ENCODE measurements at places on chromosomes 12 and 14.

GRCh38 chr14:69048456-69048855, 69.4 kb upstream of the ACTN1 start:
- DNase-seq = no peak

DNA sequence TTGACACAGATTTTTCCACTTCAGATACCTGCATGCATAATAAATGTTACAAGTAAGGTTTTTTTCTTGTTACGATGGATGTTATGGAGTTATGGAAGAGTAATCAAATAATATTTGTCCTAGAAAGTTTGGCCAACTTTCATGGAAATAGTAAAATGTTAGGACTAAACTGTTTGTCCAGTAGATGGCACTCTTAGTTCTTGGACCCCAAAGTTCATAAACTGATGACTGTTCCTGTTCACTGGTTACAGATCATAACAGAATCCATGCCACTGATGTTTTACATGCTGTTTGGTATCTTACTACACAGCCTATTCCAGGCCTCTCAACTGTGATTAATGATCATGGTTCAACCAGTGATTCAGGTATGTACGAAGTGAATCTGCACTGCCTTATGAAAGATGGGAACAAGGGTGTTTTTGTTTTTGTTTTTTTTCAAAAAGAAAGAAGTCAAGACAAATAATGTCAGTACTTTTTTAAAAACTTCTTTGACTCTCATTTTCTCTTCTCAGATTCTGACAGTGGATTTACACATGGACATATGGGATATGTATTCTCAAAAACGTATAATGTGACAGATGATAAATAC, 48.8 kb upstream of the SLCO1C1 start:
- H3K4me1 ChIP-seq = no peaks in the 10 kb centered on the region
- H3K27me3 ChIP-seq = no peaks in the 10 kb centered on the region
- H3K27ac ChIP-seq = no peak overlapping the region
- no peaks in the 10 kb centered on the region for H3K36me3 ChIP-seq

- no peak for DNase-seq
- no peak overlapping the region for H3K4me3 ChIP-seq
- no peaks in the 10 kb centered on the region for H3K27me3 ChIP-seq
Measured at GRCh38 chr12:19070341-19070740, 59.2 kb upstream of the PLEKHA5 start.

GRCh38 chr14:70392676-70393075, 24.2 kb downstream of the SYNJ2BP start:
- peaks cover 18% of the 10 kb centered on the region for H3K4me1 ChIP-seq
- no peak for DNase-seq

- no peak for DNase-seq
- peaks cover 42% of the 10 kb centered on the region for H3K36me3 ChIP-seq
- H3K4me3 ChIP-seq = no peak overlapping the region
- H3K4me1 ChIP-seq = peaks cover 26% of the 10 kb centered on the region
- H3K27me3 ChIP-seq = no peaks in the 10 kb centered on the region
- H3K27ac ChIP-seq = no peak overlapping the region
Measured at GRCh38 chr12:69254046-69254445, 14.7 kb downstream of the CPSF6 start.

GRCh38 chr12:131553096-131553777, 157.7 kb upstream of the SFSWAP start:
- H3K27ac ChIP-seq = peak overlapping the region; percentile 32
- no peaks in the 10 kb centered on the region for H3K36me3 ChIP-seq
- no peak overlapping the region for H3K4me3 ChIP-seq
- peaks cover 32% of the 10 kb centered on the region for H3K4me1 ChIP-seq
- DNase-seq = no peak

DNA sequence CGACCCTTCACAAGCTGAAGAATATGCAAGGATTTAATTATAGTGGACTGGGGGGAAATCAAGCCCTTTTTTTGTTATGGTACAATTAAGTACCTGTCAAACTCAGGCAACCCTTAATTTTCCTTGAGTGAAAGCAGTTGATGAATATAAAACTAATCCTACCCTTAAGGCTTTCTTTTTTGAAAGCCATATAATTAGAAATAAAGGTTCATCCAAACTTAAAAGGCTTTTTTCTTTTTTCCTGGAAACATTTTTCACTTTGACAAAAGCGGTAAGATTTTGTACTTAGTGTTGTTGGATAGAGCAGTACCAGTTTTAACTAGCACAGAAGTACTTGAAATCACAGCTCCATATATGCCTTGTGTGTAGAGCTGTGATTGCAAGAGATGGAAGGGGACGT, 91.9 kb upstream of the MANSC4 start:
- no peak overlapping the region for H3K4me3 ChIP-seq
- no peak for DNase-seq
- peaks cover 13% of the 10 kb centered on the region for H3K36me3 ChIP-seq
- no peaks in the 10 kb centered on the region for H3K4me1 ChIP-seq

- H3K4me1 ChIP-seq = peaks cover 18% of the 10 kb centered on the region
- no peak overlapping the region for H3K27ac ChIP-seq
- H3K4me3 ChIP-seq = no peak overlapping the region
- peaks cover 48% of the 10 kb centered on the region for H3K36me3 ChIP-seq
- DNase-seq = no peak
- no peaks in the 10 kb centered on the region for H3K27me3 ChIP-seq
Measured at GRCh38 chr12:56255671-56256070, 2.5 kb downstream of the ANKRD52 start.

- peaks cover 36% of the 10 kb centered on the region for H3K4me1 ChIP-seq
- H3K27me3 ChIP-seq = no peaks in the 10 kb centered on the region
- H3K27ac ChIP-seq = peak overlapping the region; percentile 99
- peak; percentile 70 for DNase-seq
Measured at GRCh38 chr12:121576851-121577391, 3.9 kb downstream of the KDM2B start.

DNA sequence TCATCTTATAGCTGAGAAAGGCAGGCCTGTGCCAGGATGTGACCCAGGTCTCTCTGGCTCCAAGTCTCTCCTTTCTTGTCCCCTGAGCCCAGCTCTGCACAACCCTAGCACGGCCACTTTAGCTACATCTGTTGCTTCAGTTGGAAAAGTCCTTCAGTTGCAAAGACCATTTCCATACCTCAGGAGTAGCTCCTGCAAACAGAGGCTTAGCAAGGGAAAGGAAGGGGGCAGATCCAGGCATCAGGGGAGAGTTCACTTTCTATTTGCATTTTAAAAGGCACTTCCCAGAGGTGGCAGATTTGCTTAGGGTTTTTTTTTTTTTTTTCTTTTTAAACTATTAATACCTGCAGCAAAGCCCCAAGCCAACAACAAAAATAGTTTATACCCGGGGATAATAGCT, 3.0 kb upstream of the PITPNM2 start:
- H3K27me3 ChIP-seq = peaks cover 26% of the 10 kb centered on the region
- no peak for DNase-seq
- H3K4me1 ChIP-seq = peaks cover 50% of the 10 kb centered on the region

DNA sequence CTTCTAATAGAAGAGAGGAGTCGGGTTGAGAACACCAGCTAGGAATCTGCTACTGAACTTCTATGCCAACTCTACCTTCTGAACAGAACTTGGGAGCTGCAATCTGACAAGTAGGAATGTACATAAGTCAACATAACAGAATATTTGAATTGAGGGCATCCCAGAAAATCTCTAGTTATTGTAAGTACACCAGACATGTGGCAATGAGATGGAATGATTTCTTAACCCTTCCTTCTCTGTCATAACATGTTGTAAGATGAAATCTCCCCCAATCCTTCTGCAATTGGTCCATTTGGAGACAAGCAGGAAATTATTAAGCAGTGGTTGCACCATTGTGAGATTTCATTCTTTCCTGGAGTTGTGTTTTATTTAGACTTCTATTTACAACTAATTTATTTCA, 68.7 kb upstream of the TMPO start:
- no peak for DNase-seq
- no peak overlapping the region for H3K4me3 ChIP-seq
- peaks cover 3% of the 10 kb centered on the region for H3K27me3 ChIP-seq
- no peak overlapping the region for H3K27ac ChIP-seq

- H3K4me1 ChIP-seq = peaks cover 40% of the 10 kb centered on the region
- H3K27me3 ChIP-seq = no peaks in the 10 kb centered on the region
- H3K27ac ChIP-seq = peak overlapping the region; percentile 34
- no peak overlapping the region for H3K4me3 ChIP-seq
- DNase-seq = no peak
Measured at GRCh38 chr12:112111931-112112330, 3.3 kb upstream of the NAA25 start.

DNA sequence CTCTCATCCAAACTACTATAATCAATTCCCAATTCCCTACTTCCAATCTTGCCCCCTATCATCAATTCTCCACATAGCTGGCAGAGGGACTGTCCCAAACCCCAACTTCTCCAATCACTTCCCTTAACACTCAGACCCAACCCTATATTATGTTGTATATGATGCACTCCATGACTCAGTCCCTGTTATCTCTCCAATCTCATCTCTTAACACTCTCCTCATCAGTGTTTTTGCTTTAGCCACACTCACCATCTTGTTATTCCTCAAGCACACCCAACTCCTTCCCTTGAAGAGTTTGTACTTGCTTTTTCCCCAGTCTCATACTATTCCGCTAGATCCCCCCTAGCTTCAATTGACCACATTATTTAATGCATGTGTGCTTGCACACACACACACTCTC, 4.9 kb downstream of the RHOJ start:
- no peak overlapping the region for H3K4me3 ChIP-seq
- H3K27me3 ChIP-seq = no peaks in the 10 kb centered on the region
- peaks cover 7% of the 10 kb centered on the region for H3K4me1 ChIP-seq

- H3K36me3 ChIP-seq = no peaks in the 10 kb centered on the region
- no peaks in the 10 kb centered on the region for H3K27me3 ChIP-seq
- no peak overlapping the region for H3K4me3 ChIP-seq
- 0 out of 2 replicates have a peak overlapping the region, but pooled peaks have one; percentile 12 for H3K27ac ChIP-seq
Measured at GRCh38 chr12:104486943-104487819, 30.4 kb downstream of the CHST11 start.

- H3K27ac ChIP-seq = no peak overlapping the region
- 0 out of 2 replicates have a peak, but pooled peaks cover 3% of the 10 kb centered on the region for H3K36me3 ChIP-seq
- peaks cover 52% of the 10 kb centered on the region for H3K4me1 ChIP-seq
- no peak overlapping the region for H3K4me3 ChIP-seq
- no peaks in the 10 kb centered on the region for H3K27me3 ChIP-seq
Measured at GRCh38 chr14:103019826-103020225, 37.5 kb downstream of the CDC42BPB start.

DNA sequence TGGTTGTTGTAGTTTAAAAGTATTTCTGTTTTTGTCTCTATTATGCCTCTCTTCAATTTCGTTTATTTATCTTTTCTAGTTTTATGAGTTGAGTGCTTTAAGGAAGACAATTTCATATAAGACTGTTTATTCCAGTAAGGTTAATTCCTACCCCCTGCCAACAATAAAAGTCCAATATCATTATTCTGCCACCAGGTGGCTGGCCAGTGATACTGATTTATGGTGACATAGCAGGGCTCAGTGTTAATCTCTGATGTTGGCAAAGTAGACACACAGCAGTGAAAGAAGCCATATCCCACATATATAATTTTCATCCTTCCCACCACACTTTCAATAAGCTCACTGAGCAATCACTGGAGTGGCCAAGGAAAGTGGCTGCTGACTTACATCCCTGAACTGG, 69.0 kb upstream of the BMP4 start:
- peaks cover 18% of the 10 kb centered on the region for H3K36me3 ChIP-seq
- no peak overlapping the region for H3K4me3 ChIP-seq
- H3K4me1 ChIP-seq = no peaks in the 10 kb centered on the region
- H3K27ac ChIP-seq = no peak overlapping the region
- peak; percentile 12 for DNase-seq

DNA sequence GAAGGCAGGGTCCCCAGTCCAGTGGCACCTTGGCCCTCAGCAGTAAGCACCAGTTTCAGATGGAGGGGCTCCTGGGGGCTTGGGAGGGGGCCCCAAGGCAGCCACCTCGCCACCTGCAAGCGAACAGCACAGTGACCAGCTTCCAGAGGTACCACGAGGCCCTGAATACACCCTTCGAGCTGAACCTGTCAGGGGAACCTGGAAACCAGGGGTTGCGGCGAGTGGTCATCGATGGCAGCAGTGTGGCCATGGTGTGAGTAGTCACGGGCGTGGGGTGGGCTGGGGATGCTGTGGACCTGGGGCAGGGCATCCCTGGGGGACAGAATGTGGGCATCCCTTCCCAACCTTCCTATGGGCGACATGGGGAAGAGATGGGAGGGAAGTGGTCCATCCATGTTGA, 11.2 kb downstream of the NYNRIN start:
- H3K4me3 ChIP-seq = no peak overlapping the region
- no peak overlapping the region for H3K27ac ChIP-seq
- no peak for DNase-seq
- no peaks in the 10 kb centered on the region for H3K27me3 ChIP-seq

- no peaks in the 10 kb centered on the region for H3K36me3 ChIP-seq
- peak; percentile 67 for DNase-seq
- peak within 1 kb of the TSS; percentile 82 for H3K4me3 ChIP-seq
- peaks cover 25% of the 10 kb centered on the region for H3K4me1 ChIP-seq
- H3K27ac ChIP-seq = no peak within 1 kb of the TSS
Measured at GRCh38 chr12:31590642-31591379, at the start of gene DENND5B. DENND5B (minus strand) TSS chr12:31591136; CDS start chr12:31590832, 304 bp downstream.

DNA sequence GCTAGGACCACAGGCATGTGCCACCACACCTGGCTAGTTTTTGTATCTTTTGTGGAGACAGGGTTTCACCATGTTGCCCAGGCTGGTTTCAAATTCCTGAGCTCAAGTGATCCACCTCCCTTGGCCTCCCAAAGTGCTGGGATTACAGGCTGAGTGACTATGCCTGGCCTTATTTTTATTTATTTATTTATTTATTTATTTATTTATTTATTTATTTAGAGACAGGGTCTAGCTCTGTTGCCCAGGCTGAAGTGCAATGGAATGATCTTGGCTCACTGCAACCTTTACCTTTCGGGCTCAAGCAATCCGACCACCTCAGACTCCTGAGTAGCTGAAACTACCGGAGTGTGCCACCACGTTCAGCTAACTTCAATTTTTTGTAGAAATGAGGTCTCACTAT, 117.0 kb upstream of the MAX start:
- no peak for DNase-seq
- no peaks in the 10 kb centered on the region for H3K36me3 ChIP-seq
- peaks cover 14% of the 10 kb centered on the region for H3K4me1 ChIP-seq
- no peak overlapping the region for H3K27ac ChIP-seq
- no peaks in the 10 kb centered on the region for H3K27me3 ChIP-seq
- no peak overlapping the region for H3K4me3 ChIP-seq

- H3K4me1 ChIP-seq = peaks cover 11% of the 10 kb centered on the region
- no peak for DNase-seq
- H3K4me3 ChIP-seq = no peak overlapping the region
- H3K27ac ChIP-seq = no peak overlapping the region
Measured at GRCh38 chr14:61381553-61381952, 60.2 kb downstream of the PRKCH start.

DNA sequence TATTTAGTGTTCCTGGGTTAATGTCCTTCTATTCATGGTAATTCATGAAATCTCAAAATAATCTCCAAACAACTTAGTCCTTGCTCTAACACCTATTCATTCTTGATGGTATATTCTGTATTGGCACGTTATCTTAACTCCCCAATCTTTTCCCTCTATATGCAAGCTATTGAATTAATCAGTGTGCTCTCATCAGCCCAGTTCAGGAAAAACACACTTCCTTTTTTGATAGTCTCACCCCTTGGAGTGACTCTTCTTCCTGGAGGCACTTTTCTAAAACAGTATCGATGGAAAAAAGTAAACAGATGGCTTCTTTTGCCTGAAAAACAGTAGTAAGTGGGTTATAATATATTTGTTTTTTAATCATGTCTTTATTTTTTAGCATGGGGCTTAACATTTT, 28.6 kb downstream of the TULP3 start:
- H3K27me3 ChIP-seq = no peaks in the 10 kb centered on the region
- H3K4me1 ChIP-seq = peaks cover 15% of the 10 kb centered on the region
- H3K36me3 ChIP-seq = peaks cover 16% of the 10 kb centered on the region
- peak overlapping the region; percentile 11 for H3K27ac ChIP-seq
- H3K4me3 ChIP-seq = no peak overlapping the region

Data from WTC11 (cell line).